ENCODE measurements at places on chromosomes 2 and 18. TPM values are rescaled to one million over a fixed set of nuclear protein-coding genes. Genes with fewer than 3 reads are reported as not detected.

INPP5D gene
- 0.65 TPM for total RNA-seq

CROCC2 gene
- not detected for total RNA-seq

ABCB11 gene
- not detected for total RNA-seq

MAPRE2 gene
- total RNA-seq = 19.4 TPM

GALNT5 gene
- total RNA-seq = 7.6 TPM

REG3A gene
- total RNA-seq = not detected

SERPINE2 gene
- 81.3 TPM for total RNA-seq

NCL gene
- 92.0 TPM for total RNA-seq

HTR2B gene
- not detected for total RNA-seq

GBX2 gene
- total RNA-seq = 0.78 TPM

TAF4B gene
- total RNA-seq = 3.0 TPM

MAP3K19 gene
- total RNA-seq = not detected

C2orf78 gene
- not detected for total RNA-seq

CYP27A1 gene
- total RNA-seq = 30.4 TPM

CTAGE1 gene
- not detected for total RNA-seq

RNF149 gene
- 36.6 TPM for total RNA-seq

WDR75 gene
- 37.9 TPM for total RNA-seq

PLEKHA3 gene
- 4.8 TPM for total RNA-seq

PELI1 gene
- 5.6 TPM for total RNA-seq

EMX1 gene
- not detected for total RNA-seq

GPR35 gene
- not detected for total RNA-seq

FAM237A gene
- total RNA-seq = not detected

NT5DC4 gene
- not detected for total RNA-seq

SMYD1 gene
- total RNA-seq = not detected

GRB14 gene
- not detected for total RNA-seq

TIMM21 gene
- total RNA-seq = 23.6 TPM

EPB41L3 gene
- 44.6 TPM for total RNA-seq

SERPINB3 gene
- total RNA-seq = under 0.01 TPM

SH3RF3 gene
- 21.8 TPM for total RNA-seq

CPO gene
- total RNA-seq = not detected

PREB gene
- 53.0 TPM for total RNA-seq

BOK gene
- total RNA-seq = 23.3 TPM

FER1L5 gene
- total RNA-seq = under 0.01 TPM

SERPINB10 gene
- total RNA-seq = not detected

KLHL29 gene
- total RNA-seq = 4.0 TPM

MOCOS gene
- total RNA-seq = 1.4 TPM

RRM2 gene
- total RNA-seq = 60.6 TPM

RNU2-63P gene
- not detected for total RNA-seq

PROKR1 gene
- total RNA-seq = 0.13 TPM

ANKRD53 gene
- 1.3 TPM for total RNA-seq

SERPINB4 gene
- 0.64 TPM for total RNA-seq

KIF1A gene
- 2.7 TPM for total RNA-seq

VIT gene
- 0.39 TPM for total RNA-seq

GTF3C2 gene
- 44.7 TPM for total RNA-seq

SCN2A gene
- 0.26 TPM for total RNA-seq

VWC2L gene
- not detected for total RNA-seq

XDH gene
- total RNA-seq = 0.52 TPM

CRYGC gene
- total RNA-seq = not detected

RTP5 gene
- not detected for total RNA-seq

DTNA gene
- total RNA-seq = 6.6 TPM

CXCR1 gene
- not detected for total RNA-seq

FBXO41 gene
- 2.5 TPM for total RNA-seq

RNMT gene
- total RNA-seq = 22.7 TPM

AMER3 gene
- total RNA-seq = not detected

CD207 gene
- not detected for total RNA-seq

HOXD13 gene
- not detected for total RNA-seq

POMC gene
- total RNA-seq = 5.6 TPM

ACOXL gene
- not detected for total RNA-seq
